ENCODE measurements at places on chromosomes 3 and 15. TPM values are rescaled to one million over a fixed set of nuclear protein-coding genes. Genes with fewer than 3 reads are reported as not detected.
A peak's percentile ranks its signal among the peaks of the same experiment; 100 is the strongest.

The ADCY5 gene
- total RNA-seq: not detected

The ERICH6 gene
- total RNA-seq: not detected

The STAB1 gene
- 1.5 TPM for total RNA-seq

The PPARG gene
- total RNA-seq: 0.27 TPM

The CPNE4 gene
- not detected for total RNA-seq

The ASB14 gene
- total RNA-seq: not detected

The ZNF80 gene
- total RNA-seq: 0.17 TPM

The CHDH gene
- 0.60 TPM for total RNA-seq

The SLC12A8 gene
- 0.38 TPM for total RNA-seq

DNA sequence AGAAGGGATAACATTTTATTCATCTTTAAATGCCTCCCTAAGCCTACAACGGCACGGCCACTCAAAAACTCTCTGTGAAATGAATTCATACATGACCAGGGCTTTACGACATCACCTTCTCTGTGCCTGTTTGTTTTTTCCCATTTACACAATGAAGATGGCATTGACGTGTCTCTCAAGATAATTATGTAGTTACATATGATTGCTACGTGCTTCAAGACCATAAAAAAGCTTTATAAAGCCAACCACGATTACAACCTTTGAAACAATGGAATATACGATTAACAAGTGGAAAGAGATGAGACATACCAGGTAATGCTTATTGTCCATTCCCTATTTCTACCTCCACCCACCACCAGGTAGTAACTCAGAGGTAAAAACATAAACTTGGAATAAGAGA is 168.4 kb downstream of the P3H2 start:
- H3K27ac ChIP-seq: no peak overlapping the region
- H3K36me3 ChIP-seq: no peaks in the 10 kb centered on the region
- no peak for DNase-seq
- no peak overlapping the region for H3K4me3 ChIP-seq
- no peaks in the 10 kb centered on the region for H3K27me3 ChIP-seq

DNA sequence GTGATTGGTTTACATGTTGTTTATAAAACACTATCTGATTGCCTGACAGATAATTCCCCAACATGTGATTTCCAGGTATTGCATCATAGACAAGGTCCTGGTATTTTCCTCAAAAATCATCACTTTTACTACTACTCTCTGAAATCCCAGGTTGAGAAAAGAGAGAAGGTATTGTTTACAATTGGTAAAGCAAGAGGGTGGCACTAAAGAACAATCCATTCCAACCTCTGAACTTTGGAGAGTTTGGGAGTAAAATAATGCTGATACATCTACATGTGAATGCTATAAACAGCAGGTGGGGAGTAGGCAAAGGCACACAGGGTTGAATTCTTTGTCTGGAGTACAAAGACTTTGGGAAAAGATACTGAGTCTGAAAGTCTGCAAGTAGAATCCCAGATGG is 134.2 kb downstream of the WDR72 start:
- H3K4me3 ChIP-seq: no peak overlapping the region
- H3K4me1 ChIP-seq: no peaks in the 10 kb centered on the region
- no peak overlapping the region for H3K27ac ChIP-seq
- H3K27me3 ChIP-seq: no peaks in the 10 kb centered on the region

- H3K4me1 ChIP-seq: no peaks in the 10 kb centered on the region
- no peaks in the 10 kb centered on the region for H3K36me3 ChIP-seq
- H3K4me3 ChIP-seq: no peak overlapping the region
- peaks cover 9% of the 10 kb centered on the region for H3K27me3 ChIP-seq
These were observed 203.1 kb downstream of the MINAR1 start for GRCh38 chr15:79635149-79635771.

DNA sequence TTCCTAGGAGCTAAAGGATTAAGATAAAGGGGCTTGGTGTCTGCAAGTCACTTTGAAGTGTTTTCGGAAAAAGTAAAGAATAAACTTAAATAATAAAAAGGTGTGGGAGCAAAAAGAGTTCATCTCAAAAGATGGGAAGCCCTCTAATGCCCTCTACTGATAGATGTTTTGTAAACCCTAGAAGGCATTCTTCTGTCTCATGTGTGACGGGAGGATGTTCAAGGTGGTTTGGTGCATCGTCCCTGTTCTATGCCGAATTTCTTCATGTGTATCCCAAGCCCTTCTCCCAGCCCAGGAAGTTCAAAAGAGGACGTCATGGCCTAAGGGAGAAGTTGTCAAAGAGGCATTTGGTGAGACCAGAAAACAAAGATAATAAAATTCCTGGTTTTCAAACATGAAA is 37.2 kb downstream of the CCK start:
- peaks cover 9% of the 10 kb centered on the region for H3K36me3 ChIP-seq
- DNase-seq: no peak
- no peak overlapping the region for H3K27ac ChIP-seq
- no peak overlapping the region for H3K4me3 ChIP-seq
- no peaks in the 10 kb centered on the region for H3K4me1 ChIP-seq
- H3K27me3 ChIP-seq: no peaks in the 10 kb centered on the region

DNA sequence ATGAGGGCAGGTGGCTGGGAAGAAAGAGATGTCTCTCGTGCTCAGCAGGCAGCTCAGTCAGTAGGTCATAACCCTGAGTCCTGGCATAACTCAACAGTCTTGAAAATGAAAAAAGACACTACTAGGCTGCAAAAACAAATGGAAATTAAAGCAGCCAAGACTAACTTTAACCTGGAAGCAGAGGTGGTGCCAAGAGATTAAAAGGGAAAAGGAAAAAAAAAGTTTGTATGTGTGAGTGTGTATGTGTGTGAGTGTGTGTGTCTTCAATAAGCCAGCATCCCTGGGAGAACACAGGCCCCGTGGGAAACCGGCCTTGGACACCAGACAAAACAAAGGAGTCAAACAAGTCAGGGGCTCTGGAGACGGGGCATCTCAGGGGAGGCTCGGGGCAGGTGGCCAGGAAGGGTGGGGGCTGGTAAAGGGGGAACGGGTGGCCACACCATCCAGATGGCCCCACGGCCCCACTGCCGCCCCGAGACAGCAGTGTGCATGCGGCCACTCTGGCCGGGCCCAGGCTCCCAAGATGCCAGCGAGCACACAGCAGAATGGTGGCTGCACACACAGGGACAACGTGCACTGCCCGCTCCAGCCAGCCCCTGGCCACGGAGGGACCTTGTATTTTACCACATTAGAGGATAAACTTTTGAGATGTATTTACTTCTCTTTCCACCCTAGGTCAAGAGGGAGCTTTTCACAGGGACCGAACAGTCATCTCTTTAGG is 23.8 kb downstream of the CYFIP1 start:
- no peaks in the 10 kb centered on the region for H3K27me3 ChIP-seq
- no peak for DNase-seq
- no peaks in the 10 kb centered on the region for H3K36me3 ChIP-seq
- H3K4me3 ChIP-seq: no peak overlapping the region
- H3K4me1 ChIP-seq: no peaks in the 10 kb centered on the region

DNA sequence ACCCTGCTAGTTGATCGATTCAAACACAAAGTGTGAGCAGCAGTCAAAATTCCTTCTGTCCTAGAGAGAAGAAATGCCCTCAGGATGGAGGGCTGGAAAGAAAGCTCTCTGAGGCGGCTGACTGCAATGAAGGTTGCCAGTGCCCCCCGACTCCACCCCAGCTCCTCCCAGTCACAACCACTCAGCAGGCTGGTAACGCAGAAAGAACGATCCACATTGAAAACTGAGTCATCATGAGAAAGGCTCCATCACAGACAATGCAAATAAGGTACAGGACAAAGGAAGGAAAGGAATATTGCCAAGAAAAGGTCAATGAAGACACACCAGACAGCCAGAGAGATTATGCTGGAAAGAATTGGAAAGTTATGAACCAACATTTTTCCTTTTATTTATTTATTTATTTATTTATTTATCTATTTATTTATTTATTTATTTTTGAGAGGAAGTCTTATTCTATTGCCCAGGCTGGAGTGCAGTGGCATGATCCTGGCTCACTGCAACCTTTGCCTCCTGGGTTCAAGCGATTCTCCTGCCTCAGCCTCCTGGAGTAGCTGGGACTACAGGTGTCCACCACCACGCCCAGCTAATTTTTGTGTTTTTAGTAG is 17.4 kb upstream of the VGLL4 start:
- no peak for DNase-seq
- no peaks in the 10 kb centered on the region for H3K27me3 ChIP-seq
- no peak overlapping the region for H3K4me3 ChIP-seq
- no peak overlapping the region for H3K27ac ChIP-seq
- no peaks in the 10 kb centered on the region for H3K4me1 ChIP-seq

- H3K4me1 ChIP-seq: no peaks in the 10 kb centered on the region
- no peak for DNase-seq
- H3K27ac ChIP-seq: no peak overlapping the region
- no peaks in the 10 kb centered on the region for H3K36me3 ChIP-seq
- no peaks in the 10 kb centered on the region for H3K27me3 ChIP-seq
These were observed 97.1 kb downstream of the TMEM108 start for GRCh38 chr3:133135306-133135705.

GRCh38 chr3:188330138-188330537 is 176.2 kb downstream of the LPP start:
- no peaks in the 10 kb centered on the region for H3K36me3 ChIP-seq
- no peak overlapping the region for H3K27ac ChIP-seq
- peaks cover 3% of the 10 kb centered on the region for H3K4me1 ChIP-seq
- DNase-seq: no peak

DNA sequence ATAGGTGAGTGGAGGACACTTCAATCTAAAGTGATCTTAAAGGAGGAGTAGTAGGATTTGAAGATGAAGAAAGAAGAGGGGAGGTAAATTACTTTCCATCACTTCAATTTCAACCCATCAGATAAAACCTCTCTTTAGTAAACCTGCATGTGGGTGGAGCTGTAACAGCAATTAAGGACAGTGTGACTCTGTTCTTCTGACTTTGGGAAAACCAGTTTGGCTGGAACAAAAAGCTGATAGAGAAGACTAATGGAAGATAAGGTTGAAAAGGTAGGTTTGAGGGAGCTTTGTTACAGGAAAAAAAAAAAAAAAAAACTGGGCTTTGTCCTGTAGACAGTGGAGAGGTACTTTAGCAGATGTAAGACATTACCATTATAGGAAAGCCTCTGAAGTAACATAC is 4.5 kb upstream of the GSK3B start:
- peaks cover 20% of the 10 kb centered on the region for H3K4me1 ChIP-seq
- H3K36me3 ChIP-seq: no peaks in the 10 kb centered on the region
- no peaks in the 10 kb centered on the region for H3K27me3 ChIP-seq

GRCh38 chr3:197155046-197155445 is 125.4 kb upstream of the MELTF start:
- no peak for DNase-seq
- no peak overlapping the region for H3K27ac ChIP-seq
- H3K36me3 ChIP-seq: peaks cover 11% of the 10 kb centered on the region

- H3K4me3 ChIP-seq: no peak overlapping the region
- H3K36me3 ChIP-seq: peaks cover 15% of the 10 kb centered on the region
- no peak overlapping the region for H3K27ac ChIP-seq
- H3K27me3 ChIP-seq: no peaks in the 10 kb centered on the region
- DNase-seq: no peak
These were observed 101.2 kb upstream of the MEX3B start for GRCh38 chr15:82146990-82147461.

- no peak overlapping the region for H3K27ac ChIP-seq
- no peaks in the 10 kb centered on the region for H3K4me1 ChIP-seq
- DNase-seq: no peak
- no peaks in the 10 kb centered on the region for H3K36me3 ChIP-seq
These were observed 335.1 kb upstream of the UMPS start for GRCh38 chr3:124395162-124395561.

- no peak overlapping the region for H3K4me3 ChIP-seq
- no peak overlapping the region for H3K27ac ChIP-seq
- no peaks in the 10 kb centered on the region for H3K27me3 ChIP-seq
- no peaks in the 10 kb centered on the region for H3K4me1 ChIP-seq
- no peak for DNase-seq
- H3K36me3 ChIP-seq: no peaks in the 10 kb centered on the region
These were observed 238.0 kb downstream of the SHOX2 start for GRCh38 chr3:157868196-157868595.

- peak overlapping the region; percentile 27 for H3K27ac ChIP-seq
- peaks cover 37% of the 10 kb centered on the region for H3K36me3 ChIP-seq
- peaks cover 63% of the 10 kb centered on the region for H3K4me1 ChIP-seq
- H3K4me3 ChIP-seq: peak overlapping the region; percentile 23
- peak; percentile 77 for DNase-seq
These were observed 5.0 kb downstream of the ARID3B start for GRCh38 chr15:74545776-74546656.

GRCh38 chr15:98967916-98968315 is 39.7 kb downstream of the PGPEP1L start:
- H3K4me1 ChIP-seq: no peaks in the 10 kb centered on the region
- H3K4me3 ChIP-seq: no peak overlapping the region
- H3K36me3 ChIP-seq: no peaks in the 10 kb centered on the region

GRCh38 chr3:11168881-11169805 is 14.8 kb downstream of the HRH1 start:
- no peak overlapping the region for H3K4me3 ChIP-seq
- no peaks in the 10 kb centered on the region for H3K36me3 ChIP-seq
- no peak overlapping the region for H3K27ac ChIP-seq
- H3K27me3 ChIP-seq: no peaks in the 10 kb centered on the region

GRCh38 chr3:185926445-185926844 is 11.4 kb downstream of the TRA2B start:
- no peak for DNase-seq
- no peak overlapping the region for H3K27ac ChIP-seq
- H3K4me3 ChIP-seq: no peak overlapping the region
- peaks cover 40% of the 10 kb centered on the region for H3K4me1 ChIP-seq
- H3K36me3 ChIP-seq: peaks cover 94% of the 10 kb centered on the region
- H3K27me3 ChIP-seq: no peaks in the 10 kb centered on the region

DNA sequence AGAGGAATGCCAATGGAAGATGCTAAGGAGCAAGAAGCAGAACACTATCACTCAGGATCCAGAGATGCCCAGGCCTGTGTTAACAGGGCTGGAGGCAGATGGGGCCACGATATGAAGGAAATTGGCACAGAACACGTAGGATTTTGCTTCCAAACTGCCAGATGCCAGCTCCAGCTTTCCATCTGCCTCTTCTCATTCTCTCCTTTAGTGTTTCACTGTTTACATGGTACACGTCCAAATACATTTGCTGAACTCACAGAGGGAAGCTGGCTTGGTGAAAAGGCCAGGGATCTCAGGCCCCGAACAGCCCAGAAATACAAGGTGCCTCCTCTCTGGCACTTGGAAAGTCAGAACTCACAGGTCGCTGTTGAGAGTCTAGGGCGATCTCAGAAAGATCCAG is 187.0 kb downstream of the NTRK3 start:
- no peaks in the 10 kb centered on the region for H3K36me3 ChIP-seq
- H3K4me3 ChIP-seq: no peak overlapping the region
- H3K4me1 ChIP-seq: no peaks in the 10 kb centered on the region
- no peak overlapping the region for H3K27ac ChIP-seq
- H3K27me3 ChIP-seq: no peaks in the 10 kb centered on the region
- no peak for DNase-seq

All from CD4-positive, alpha-beta T cell (primary cell).